Stimulated activated CD8-positive, alpha-beta memory T cell treated with anti-CD3 and anti-CD28 coated beads, Interleukin-4, amount 100 ng/mL, for 1 hour (primary cell): ENCODE measurements at places on chromosomes 11 and 22.

DNA sequence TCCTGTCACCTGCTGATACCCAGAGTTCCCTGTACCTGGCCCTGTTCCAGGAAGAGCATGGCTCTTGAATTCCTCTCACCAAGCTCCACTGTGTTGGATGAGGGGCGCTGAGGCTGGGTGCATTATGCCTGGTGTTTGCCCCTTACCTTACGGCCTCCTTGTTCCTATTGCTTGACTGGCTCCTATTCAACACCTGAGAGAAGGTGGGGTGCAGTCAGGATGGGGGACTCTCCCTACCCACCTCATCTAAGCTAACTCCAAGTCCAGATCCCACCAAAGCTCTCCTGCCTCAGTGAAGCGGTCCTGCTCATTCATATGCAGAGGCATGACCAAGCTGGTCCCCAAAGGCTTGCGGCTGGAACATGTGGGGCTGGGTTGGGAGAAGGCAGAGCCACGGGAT lies 35.8 kb upstream of the RIC3 start:
- no peak for DNase-seq

- no peak for DNase-seq
These were observed 13.7 kb upstream of the CPT1A start for GRCh38 chr11:68855205-68855981.

DNA sequence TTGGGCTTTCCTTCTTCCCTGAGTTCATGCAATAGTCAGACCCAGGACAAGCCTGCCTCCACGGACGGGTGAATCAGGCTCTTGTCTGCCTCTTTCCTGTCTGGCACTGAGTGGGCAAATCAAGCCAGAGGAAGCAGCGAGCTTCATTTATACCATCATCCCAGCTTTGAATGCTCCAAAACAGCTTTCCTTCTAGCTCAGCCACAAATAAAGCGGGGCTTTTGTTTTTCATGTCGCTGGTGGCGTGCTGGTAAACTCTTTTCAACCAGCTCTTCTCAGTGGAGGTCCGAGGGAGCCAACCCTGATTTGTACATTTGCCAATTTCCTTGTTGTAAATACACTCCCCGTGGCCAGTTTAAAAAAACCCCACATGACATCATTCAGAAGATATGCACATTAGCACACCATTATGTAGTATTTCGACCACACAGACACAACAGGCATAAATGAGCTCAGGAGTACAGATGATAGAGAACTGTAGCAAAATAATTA lies 8.6 kb downstream of the C11orf91 start:
- no peak for DNase-seq

DNA sequence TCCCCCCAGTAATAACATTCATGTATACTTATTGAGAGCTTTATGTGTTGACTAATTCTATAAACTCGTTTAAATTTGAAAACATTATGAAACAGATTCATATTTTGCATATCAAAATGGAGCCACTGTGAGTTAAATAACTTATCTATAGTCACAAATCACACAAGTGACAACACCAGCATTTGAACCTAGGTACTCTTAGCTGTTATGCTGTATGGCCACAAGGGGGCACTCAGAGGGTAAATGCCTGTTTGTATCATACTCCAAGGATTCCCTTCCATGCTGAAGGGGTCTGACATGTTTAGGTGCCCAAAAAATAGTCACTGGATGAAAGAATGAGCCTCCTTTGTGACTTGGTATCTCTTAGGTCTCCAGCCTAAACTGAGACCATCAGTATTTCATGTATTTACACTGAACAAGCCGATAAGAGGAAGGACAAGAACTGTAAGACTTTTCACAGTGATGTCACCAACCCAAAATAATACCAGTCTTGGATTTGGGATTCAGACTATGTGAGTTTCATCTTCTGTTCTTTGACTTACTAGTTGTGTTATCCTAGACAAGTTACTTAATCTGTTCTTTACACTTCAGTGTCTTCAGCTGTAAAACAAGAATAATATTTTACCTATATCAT lies 12.2 kb upstream of the OR52D1 start:
- DNase-seq: no peak

GRCh38 chr11:124499711-124500110 lies 43.7 kb downstream of the OR8B12 start:
- no peak for DNase-seq

DNA sequence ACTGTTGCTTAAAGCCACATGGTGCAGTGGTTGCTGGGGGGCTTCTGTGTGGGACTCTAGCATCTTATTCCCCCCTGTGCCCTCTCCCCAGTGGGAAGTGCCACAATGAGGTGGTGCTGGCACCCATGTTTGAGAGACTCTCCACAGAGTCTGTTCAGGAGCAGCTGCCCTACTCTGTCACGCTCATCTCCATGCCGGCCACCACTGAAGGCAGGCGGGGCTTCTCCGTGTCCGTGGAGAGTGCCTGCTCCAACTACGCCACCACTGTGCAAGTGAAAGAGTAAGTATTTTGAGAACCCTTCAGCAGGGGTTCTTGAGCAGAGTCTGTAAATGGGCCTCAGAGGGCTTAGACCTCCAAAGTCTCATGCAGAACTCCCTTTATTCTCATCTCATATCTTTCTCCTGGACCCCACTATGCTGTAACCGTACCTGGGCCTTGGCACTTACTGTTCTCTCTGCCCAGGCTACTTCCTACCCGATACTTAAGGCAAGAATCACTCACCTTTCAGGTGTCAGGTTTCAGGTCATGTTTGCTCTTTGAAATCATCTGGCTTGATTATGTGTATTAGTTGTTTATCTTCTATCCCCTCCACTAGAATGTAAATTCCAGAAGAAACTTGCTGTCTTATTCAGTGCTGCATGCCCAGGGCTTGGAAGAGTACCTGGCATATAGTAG lies 32.4 kb downstream of the PIK3IP1 start:
- no peak for DNase-seq

- DNase-seq: no peak
These were observed 296.1 kb downstream of the RAB38 start for GRCh38 chr11:87879118-87879517.

GRCh38 chr22:22877523-22878210 lies 9.9 kb upstream of the IGLL5 start:
- peak; percentile 51 for DNase-seq

GRCh38 chr11:16773981-16774935 lies 35.8 kb downstream of the C11orf58 start:
- no peak for DNase-seq

- DNase-seq: no peak
These were observed at the start of gene MMP1 for GRCh38 chr11:102798012-102798746. Gene MMP1, minus strand, starts transcription at chr11:102798160. Its CDS starts 68 bp downstream, at chr11:102798092.

- no peak for DNase-seq
These were observed 344.2 kb downstream of the SHANK2 start for GRCh38 chr11:70908223-70908622.

GRCh38 chr11:106246495-106246894 lies 169.0 kb downstream of the AASDHPPT start:
- DNase-seq: no peak

DNA sequence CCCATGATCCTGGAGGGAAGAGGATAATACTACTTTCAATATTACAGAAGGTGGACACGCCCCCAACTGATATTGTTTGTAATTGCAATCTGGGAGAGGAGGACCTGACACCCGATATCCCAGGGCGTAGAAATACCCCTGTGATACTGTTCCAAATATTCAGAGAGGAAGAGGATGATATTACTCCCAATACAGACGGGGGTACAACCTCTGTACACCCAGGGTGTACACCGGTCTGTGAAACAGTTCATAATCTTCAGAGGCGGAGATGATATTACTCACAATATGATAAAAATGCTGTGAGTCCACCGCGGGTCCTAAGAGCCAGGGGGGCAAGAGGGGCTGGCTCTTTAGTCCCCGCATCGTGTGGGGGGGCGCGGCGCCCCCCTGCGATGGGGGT lies 57.2 kb upstream of the ALDH3B2 start:
- DNase-seq: no peak

DNA sequence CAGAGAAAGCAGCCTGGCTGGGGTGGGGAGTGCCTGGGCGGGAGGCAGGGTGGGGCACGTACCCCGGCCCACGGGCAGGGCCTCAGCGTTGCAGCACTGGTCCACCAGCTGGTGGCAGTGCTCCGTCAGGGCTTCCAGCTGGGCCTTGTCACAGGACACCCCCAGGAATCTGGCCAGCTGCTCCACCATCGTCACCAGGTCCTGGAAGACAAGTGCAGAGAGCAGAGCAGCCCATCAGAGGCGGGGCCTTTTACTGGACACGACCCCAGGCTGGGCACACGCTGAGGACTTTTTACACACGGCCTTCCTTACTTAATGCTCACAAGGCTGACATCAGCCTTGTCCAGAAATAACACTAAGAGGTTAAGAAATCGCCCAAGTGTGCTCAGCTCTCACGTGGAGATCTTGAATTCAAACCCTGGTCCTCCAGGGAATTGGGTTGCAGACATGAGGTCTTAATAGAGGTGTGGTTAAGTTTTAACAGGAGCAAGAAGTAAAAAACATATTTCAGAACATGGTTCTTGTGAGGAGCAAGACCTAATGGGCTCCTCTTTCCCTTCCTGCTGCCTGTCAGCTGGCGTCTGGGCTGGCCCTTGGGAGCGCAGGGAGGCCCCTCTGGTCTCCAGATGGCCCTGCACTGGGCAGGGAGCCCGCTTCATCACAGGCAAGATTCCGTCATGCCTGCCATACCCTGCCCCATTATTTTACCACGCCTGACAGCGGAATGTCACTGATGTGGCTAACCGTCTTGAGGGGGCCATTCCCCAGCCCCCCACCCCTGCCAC lies 17.1 kb upstream of the EFCAB6 start:
- DNase-seq: no peak

GRCh38 chr11:14270690-14271542 lies 88.1 kb downstream of the RRAS2 start:
- DNase-seq: no peak

DNA sequence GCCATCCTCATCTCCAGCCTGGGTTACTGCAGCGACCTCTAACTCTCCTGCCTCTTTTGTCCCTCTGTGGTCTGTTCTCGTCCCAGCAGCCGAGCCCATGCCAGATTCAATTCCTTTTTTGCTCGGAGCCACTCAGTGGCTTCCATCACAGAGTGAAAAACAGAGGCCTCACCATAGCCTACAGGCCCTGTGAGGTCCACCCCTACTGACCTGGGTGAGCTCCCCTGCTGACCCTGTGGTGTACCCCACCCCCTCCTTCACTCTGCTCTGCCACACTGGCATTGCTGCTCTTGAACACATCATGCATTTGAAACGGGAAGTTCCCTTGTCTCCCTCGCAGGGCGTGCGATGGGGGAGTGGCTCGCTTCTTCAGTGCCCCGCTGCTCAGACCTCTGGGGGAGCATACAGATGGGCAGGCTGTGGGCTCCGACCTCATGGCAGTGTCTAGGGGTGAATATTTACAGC lies 2.1 kb downstream of the AIP start:
- no peak for DNase-seq

DNA sequence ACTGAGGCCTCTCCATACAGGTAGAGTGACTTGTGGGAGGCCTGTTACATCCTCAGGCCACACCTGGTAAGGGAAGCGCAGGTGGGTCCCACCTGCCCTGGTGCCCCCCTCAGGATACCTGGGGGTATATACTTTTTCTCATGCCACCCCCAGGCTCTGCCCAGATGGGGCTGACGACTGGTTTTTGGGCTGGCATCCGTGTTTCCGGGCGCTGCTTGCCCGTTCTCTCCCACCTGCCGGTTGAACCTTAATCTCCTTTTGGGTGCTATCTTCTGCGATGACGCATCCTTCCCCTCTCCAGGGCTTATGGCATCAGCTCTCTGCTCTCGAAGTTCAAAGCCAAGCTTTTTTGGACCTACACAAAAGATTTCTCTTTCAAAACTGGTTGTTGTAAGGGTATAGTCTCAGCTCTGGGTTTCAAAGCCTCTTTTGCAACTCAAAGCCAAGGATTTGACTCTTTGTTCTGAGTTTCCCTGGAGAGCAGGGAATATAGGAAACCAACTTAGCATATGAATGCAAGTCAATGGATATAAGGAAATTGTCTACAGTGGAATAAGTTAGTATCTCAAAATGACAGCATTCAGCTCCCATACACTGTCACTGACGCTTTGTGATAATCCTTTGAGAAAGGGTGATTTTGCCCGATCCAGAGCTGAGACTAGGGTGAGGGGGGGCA lies 8.6 kb upstream of the LRRC10B start:
- DNase-seq: no peak

DNA sequence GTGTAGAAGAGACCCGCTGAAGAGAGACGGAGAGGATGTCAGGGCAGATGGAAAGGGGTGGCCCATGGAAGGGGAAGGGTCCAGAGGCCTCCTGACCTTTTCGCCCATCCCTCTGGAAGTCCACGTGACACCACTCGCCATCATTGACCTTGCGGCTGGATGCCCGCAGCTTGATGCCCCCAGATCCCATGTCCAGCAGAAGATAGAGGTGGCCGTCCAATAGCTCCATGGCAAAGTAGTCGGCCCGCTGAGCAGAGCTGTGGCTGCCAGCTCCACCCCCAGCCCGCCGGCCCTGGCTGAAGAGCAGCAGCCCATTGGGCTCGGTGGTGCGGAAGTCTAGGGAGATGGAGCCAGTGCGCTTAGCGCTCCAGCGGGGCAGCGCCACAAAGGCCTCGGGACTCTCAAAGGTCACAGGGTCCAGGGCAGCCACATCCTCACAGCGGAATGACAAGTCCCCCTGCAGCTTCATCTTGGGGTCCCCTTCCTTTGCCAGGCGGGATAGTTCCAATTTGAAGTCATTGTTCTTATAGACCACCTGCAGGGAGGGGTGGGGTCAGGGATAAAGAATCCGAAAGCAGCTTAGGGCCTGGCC lies 55.7 kb downstream of the NRXN2 start:
- DNase-seq: no peak

DNA sequence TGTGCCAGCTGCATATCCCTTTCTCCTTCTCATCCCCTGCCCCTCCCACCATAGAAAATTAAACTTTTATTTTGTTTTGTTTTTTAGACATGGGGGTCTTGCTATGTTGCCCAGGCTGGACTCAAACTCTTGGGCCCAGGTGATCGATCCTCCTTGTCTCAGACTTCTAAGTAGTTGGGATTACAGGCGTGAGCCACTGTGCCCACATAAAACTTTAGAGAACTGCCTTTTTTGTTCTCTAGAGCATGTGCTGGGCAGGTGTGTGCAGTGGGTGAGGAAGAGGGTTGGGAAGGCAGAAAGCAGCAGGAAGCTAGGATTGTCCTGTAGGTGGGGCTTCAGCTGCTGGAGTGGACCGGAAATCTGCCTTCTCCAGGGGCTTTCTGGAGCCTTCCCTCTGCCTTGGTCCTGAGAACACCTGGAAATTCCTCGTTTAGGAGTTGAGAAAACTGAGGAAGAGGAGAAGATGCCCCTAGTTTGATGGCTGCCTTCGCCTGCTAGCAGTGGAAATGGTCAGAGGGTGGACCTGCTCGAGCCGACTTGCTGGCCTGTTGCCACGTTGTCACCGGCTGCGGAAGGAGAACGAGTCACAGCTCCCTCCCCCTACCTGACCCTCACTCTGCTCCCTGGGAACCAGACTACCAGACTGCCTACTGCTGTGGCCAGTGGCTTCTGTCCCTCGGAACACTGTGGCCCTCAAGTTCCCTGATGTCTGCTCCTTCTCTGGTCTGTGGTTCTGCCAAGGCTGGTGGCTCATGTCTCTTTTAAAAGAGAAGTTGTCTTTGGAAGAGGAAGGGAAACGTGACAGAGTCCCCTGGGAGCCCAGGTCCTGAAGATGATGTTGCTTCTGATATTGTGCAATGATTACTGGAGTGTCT lies 4.0 kb downstream of the ST14 start:
- DNase-seq: no peak
